ENCODE measurements at places on chromosomes 2 and 18.

DNA sequence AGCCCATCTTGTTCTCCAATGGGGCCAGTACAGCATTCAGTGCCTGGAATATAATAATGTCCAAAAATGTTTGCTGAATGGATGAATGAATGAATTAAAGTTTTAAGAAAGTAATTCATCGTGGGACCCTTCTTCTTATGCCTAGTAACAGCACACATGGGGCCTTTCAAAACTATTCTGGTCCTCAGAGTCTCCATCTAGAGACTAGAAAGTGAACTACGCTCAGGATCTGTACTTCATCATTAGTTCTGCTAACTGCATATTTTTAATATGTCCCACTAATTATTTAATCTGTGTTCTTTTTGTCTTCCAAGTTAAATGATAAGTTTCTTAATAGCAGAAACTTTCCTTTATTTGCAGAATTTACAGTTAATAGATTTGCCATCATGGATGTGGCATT lies 172.5 kb downstream of the SMAD2 start:
- no peak for DNase-seq

GRCh38 chr2:48414980-48415835 lies 114.7 kb upstream of the STON1 start:
- no peak for DNase-seq

DNA sequence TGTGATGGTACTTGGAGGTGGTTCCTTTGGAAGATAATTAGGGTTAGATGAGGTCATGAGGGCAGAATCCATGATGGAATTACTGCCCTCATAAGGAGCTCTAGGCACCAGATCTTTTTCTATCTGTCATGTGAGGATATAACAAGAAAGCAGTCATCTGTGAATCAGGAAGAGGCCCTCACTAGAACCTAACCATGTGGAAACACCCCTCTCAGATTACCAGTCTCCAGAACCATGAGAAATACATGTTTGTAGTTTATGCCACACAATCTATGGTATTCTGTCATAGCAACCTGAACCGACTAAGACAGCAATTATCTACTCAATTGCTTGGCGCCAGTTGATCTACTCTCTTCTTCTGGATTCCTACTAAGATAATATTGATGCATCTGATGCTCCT lies 2.4 kb upstream of the SERPINB10 start:
- no peak for DNase-seq

GRCh38 chr18:75683426-75683825 lies 255.9 kb upstream of the SMIM21 start:
- DNase-seq = no peak

- no peak for DNase-seq
Measured at GRCh38 chr2:169572821-169573159, 875 bp downstream of the FASTKD1 start.

DNA sequence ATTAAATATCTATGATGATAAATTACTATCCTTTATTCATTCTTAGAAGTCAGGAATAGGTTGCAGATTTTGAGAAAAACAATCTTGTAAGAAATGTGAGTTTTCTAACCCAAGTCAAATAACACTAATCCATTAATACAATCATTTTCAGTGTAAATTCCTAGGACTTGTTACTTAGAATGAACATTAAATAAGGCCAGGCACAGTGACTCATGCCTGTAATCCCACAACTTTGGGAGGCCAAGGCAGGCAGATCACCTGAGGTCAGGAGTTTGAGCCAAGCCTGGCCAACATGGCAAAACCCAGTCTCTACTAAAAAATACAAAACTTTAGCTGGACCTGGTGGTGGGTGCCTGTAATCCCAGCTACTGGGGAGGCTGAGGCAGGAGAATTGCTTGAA lies 45.8 kb upstream of the CDKL4 start:
- DNase-seq = peak; percentile 17

GRCh38 chr2:178550352-178550751 lies 70.1 kb downstream of the PLEKHA3 start:
- no peak for DNase-seq

DNA sequence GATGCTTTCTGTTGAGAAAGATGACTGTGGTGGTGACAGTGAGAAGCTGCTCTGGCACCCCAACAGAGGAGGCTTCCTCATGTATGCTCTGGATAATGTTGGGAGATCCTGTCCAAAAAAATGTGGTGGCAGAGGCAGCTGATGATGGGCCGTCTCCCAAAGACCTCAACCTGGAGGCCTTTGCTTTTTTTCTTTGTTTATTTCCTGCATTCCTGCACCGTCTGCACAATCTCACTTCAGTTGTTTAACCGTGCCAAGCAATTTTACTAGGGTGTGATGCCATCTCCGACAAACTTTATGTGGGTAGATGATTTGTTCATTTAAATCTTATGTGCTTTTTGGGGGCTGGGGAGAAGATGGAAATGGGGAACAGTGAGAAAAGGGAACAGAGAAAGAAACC lies 62.2 kb upstream of the IGFBP5 start:
- no peak for DNase-seq

DNA sequence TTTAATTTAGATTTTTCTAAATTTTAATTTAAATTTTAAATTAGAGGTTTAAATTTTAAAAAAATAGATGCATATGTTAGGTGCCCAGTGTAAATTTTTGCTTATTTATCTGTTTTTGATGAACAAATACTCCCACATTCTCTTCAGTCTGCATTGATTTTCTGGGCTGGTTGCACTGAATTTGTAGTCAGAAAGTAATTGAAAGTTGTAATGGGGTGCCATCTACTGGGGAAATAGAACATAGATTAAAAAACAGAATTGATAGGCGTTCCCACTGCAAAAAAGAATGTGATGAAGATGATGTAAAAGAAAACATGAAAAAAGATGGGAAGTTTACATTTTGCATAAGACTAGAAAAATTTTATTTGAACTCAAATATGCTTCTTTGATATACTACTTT lies 51.7 kb upstream of the CCDC85A start:
- DNase-seq = peak; percentile 17

- DNase-seq = peak; percentile 95
Measured at GRCh38 chr18:6741232-6741663, 11.7 kb downstream of the ARHGAP28 start.

GRCh38 chr18:57519668-57520424 lies 66.7 kb downstream of the FECH start:
- peak; percentile 26 for DNase-seq

- peak; percentile 77 for DNase-seq
Measured at GRCh38 chr18:58091099-58091611, 47.1 kb downstream of the NEDD4L start.

DNA sequence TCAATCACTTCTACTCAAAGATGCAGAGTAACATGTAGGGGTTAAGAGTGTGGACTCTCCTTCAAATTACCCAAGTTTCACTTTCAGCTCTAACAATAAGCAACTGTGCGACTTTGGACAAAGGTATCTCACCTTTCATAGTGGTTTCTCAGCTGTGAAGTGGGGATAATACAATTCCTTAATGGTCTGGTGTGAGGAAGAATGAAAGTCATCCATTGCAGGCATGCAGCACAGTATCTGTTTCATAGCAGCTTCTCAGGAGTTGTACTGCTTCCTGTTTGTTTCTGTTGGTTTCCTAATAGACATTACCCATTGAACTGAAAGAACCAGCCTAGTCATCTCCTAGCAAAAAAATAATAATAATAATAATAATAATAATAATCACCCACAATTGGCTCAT lies 74.4 kb downstream of the DDX18 start:
- no peak for DNase-seq

DNA sequence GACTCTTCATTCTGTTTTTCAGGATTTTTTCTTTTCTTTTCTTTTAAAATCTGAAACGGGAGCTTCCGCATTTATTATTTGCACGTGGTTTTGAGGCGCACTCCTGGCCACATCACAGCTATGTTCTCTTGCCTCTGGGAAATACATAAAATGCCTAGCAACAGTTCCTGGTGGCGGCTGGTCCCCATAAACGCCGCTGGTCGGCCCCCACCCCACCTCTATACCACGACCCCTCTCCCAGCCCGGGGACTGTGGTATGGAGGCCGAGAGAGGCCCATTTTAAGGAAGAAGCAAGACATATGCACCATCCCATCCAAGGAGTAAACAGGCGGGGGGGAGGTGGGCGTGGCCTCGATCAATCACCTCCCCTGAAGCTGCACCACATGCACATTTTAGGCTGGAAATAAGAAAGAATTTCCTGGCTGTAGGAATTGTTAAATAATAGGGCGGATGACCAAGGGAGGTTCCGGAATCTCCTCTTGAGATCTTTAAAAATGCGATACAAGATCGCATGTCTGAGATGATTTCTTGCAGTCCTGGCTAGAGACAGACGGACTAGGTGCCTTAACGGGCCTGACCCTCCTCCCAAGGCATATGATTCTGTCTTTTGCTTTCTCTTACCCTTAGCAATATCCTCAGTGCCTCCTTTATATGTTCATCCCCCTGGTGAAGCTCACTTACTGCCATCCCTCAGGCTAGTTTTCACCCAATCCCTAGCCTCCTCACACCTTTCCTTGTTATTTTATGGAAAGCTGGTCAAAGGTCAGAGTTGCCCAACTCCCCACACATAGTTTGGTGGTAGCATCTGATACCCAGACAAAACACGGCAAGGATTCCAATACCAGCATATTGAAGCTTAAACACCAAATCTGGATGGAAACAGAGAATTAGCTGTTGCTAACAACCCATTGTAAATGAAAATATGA lies 82.4 kb downstream of the BCL2 start:
- DNase-seq = no peak

DNA sequence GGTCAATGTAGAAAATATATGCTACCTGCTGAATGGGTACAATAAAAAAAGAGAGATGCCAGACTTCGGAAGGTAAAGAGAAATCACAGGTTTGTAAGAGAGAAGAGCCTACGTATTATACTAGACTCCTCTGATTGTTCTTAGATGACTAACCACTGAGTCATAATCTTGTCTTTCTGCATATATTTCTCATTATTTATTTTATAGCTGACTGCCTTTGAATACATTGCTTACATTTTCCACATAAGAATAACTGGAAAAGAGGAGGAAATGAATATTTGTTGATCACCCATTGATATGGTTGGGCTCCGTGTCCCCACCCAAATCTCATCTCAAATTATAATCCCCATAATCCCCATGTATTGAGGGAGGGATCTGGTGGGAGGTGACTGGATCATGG lies 90.3 kb upstream of the RAB27B start:
- peak; percentile 83 for DNase-seq

- DNase-seq = no peak
Measured at GRCh38 chr2:844715-845114, 105.9 kb upstream of the SNTG2 start.

GRCh38 chr2:128323555-128323931 lies 4.9 kb upstream of the HS6ST1 start:
- no peak for DNase-seq

DNA sequence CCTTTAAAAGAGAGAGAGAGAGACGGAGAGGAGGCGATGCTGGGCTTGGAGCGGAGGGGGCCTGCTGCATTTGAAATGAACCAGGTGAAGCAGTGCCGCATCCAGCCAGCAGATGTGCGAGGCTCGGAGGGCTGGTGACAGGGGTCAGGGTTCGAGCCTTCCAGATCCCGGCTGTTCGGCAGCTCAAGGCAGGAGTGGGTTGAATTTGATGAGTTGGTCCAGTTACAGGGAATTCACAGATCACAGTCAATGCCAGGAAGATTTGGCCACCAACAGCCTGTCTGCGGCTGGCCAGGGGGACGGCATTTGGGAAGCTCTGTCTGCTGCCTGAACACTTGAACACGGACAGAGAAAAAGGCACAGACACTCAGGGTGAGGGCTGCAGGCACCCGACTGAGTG lies 48.6 kb downstream of the PTGR3 start:
- no peak for DNase-seq

- no peak for DNase-seq
Measured at GRCh38 chr2:58896638-58897037, 655.5 kb upstream of the FANCL start.

DNA sequence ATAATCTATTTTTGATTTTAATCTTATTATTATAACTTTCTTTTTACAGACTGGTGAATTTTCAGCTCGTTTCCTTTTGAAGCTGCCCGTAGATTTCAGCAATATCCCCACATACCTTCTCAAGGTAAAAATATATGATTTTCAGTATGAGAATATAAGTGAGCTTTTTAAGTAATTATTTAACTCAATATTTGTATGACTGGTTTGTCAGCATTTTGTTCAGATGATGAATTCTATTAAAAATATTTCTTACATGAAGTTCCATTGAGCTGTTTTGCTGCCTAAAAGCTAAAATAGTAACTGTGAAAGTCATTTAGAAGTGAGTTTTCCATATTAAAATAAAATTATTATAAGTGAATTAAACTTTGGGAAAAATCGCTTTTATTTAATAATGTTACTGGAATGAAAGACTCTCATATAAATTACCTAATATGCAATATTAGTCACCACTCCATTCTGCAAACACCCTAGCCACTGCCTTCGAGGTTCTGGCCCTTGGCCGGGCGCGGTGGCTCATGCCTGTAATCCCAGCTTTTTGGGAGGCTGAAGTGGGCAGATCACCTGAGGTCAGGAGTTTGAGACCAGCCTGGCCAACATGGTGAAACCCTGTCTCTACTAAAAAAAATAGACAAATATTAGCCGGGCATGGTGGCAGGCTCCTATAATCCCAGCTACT lies 155.3 kb downstream of the BABAM2 start:
- DNase-seq = no peak

DNA sequence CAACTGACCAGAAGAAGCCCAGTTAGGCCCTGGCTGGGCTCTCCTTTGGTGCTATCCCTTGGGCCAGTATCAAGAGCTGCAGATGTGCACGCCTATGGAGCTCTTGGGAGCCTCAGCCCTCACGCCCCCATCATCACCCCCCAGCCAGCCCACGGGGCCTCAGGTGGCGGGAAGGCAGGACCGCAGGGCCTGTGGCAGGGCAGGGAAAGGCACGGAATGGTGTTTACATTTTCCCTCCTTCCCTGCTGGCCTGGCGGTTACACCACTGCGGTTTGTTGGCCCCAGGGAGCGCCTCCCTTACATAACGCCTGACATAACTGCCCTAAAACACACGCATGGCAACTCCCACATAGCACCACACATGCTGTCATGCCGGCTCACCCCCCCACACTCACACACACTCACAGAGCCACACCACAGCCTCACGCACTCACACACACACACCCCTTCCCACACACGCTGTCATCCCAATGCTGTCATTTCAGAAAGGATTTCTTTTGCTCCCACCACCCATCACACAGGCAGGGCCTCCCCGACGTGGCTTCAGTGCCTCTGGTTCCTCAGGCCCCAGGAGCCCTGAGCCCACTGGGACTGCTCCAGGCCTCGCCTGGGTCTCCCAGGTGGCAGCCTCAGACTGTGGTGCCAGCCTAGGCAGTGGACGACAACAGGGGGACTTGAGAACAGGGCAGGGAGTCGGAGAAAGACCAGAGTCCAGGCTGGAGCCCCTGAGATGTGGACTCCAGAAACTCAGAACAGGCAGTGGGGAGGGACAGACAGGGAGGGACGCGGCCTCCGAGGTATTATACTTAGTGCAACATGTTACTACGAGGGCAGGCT lies 15.7 kb downstream of the ZFP36L2 start:
- no peak for DNase-seq

GRCh38 chr18:61821748-61822147 lies 71.1 kb downstream of the RNF152 start:
- DNase-seq = no peak

- no peak for DNase-seq
Measured at GRCh38 chr2:47274054-47274782, 119.1 kb upstream of the STPG4 start.

Measured in mammary epithelial cell (primary cell).